ENCODE measurements at places on chromosomes 7 and 10.
A peak's percentile ranks its signal among the peaks of the same experiment; 100 is the strongest.

DNA sequence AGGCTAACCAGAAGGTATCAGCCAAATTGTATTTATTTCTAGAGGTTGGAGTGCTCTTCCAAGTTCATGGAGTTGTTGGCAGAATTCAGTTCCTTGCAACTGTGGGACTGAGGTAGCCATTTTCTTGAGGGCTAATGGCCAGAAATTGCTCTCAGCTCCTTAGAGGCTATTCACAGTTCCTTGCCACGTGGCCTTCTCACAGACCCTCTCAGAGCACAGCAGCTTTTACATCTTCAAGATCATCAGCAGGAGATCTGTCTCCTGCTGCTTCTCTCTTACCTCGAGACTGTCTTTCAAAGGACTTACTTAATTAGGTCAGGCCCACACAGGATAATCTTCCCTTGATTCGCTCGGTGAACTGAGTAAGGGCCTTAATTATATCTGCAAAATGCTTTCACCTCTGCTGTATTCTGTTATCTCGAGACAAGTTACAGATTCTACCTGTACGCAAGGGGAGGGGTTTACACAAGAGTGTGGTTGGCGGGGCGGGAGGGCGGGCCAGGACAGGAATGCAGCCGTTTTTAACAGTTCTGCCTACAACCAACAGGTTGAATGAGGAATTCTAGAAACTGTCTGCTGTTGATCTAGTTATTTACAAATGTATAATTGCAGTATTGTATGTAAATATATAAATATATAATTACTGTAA lies 15.0 kb downstream of the MIOS start:
- no peak for DNase-seq

GRCh38 chr7:156131881-156132280 lies 319.6 kb upstream of the SHH start:
- no peak for DNase-seq

DNA sequence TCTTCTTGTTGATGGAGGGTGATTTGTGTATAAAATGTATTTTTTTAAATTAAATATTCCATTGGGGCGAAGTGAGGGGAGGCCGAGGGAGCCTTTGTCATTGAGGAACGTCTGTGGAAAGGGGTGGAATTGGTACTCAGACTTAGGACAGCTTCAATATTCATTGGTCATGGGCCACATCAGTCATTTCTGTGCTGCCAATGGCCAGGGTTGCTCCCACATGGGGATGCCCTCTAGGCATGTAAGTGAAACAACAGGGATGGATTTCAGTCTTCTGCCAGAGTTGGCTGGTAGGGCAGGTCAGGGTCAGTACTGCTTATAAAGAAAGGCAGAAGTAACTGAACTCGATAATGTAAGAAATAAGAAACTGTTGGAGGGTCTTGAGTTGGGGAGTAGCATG lies 47.2 kb downstream of the NEURL1 start:
- DNase-seq = no peak

GRCh38 chr10:127715782-127716378 lies 21.1 kb upstream of the FOXI2 start:
- peak; percentile 31 for DNase-seq

GRCh38 chr10:97407211-97407951 lies 6.2 kb upstream of the RRP12 start:
- DNase-seq = peak; percentile 64

DNA sequence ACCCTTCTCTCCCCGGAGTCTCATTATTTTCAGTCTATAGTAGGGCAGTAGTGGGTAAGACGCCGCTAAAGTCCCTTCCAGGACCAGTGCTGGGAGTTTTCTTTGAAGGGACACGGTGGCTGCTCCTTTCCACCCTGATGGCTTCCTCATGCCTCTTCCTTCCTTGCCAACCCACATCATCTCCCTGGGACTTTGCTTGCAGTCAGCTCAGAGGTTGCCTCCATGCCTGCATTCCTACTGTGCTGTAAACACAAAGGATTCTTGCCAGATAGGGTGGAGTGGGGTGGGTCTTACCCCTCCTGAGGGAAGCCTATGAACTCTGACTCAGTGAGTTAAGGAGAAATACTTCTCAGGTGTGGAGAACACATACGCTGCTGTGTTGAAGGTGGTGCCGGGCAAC lies 59.9 kb upstream of the IGFBP3 start:
- no peak for DNase-seq

DNA sequence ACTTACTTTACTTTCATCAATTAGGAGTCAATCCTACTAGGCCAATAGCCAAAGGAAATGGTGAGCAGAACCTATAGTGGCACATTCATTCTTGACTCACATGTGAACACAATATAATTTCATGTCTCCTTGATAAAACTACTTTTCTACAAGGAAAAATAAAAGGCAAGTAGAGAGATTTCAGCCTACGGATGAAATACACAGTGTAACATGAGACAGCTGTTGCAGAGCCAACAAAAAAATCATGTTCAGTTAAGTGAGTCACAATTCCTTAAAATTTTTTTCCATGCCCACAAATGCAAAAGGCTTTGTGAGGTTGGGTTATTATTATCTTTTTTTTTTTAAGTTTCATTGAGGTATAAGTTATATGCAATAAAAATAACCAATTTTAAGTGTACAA lies 54.8 kb downstream of the GPR141 start:
- DNase-seq = no peak

- DNase-seq = peak; percentile 19
Observed at GRCh38 chr7:92678291-92678920, 88.2 kb upstream of the FAM133B start.

DNA sequence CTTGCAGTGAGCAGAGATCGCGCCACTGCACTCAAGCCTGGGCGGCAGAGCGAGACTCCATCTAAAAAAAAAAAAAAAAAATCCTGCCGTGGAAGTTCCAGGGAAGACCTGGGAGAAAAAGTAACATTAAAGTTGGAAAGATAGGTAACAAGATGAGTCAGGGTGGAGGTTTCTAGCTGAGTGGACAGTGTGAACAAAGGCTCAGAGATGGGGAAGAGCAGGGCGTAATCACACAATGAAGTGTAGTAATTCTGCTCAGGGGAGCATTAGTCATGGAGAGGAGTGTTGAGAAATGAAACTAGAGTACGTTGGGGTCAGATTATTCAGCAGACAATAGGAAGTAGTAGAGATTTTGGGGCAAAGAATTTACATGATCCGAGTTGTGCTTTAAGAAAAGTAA lies 21.6 kb upstream of the WASL start:
- no peak for DNase-seq

DNA sequence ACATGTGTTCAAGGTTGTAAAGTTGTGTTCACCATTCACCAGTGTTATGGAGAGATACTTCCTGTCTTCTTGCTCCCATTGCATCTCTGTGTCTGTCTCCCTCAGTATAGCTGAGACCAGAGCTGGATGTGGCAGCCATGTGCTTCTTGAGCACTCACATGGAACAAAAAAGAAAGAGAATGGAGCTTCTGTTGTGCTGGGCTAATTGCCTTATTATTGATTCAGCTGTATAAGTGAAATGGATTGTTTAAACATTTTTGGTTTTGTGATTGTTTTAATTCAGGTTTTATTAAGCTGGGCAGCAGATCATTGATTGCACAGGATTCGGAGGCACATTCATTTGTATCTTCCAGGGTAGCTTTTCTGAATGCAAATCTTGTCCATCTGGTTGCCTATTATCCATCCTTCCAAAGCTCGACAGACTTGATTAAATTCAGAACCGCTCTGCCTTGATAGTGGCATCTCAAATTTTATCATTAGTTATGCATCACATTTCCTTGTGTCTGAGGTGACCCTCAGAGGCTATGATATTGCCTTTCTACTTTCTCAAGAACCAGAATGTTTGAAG lies 119.9 kb downstream of the CCNY start:
- DNase-seq = peak; percentile 53

DNA sequence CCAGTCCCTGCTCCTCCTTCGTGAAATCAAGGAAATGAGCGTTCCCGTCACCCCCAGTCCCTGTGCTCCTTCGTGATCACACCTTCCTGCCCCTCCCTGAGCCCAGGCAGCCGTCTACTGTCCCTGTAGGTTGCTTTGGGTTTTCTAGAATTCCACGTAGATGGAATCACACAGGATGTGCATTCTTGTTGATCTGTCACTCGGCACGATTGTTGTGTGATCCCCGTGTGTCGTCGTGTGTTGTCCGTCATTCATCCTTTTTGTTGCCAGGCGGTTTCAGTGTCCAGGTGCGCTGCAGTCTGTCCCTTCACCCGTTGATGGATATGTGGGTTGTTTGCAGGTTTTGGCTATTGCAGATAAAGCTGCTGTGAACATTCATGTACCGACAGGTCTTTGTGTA lies 9.4 kb downstream of the MTG1 start:
- no peak for DNase-seq

DNA sequence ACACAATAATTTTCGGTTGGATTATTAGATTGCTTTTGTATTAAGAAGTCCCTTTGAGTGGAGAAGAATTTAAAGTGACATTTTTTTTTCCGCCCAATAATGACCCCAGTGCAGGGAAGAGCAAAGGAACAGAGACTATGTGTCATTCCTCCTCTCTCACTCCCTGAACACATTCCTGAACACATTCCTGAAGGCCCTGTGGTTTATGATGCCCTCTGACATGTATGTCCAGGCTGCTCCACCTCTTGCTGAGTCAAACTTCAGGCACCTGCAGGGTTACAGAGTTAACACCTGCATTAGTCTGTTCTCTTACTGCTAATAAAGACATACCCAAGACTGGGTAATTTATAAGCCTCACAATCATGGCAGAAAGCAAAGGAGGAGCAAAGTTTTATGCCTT lies 704.0 kb upstream of the LRRN3 start:
- no peak for DNase-seq

GRCh38 chr10:49742683-49743463 lies 19.2 kb downstream of the OGDHL start:
- no peak for DNase-seq

- DNase-seq = no peak
Observed at GRCh38 chr7:75850235-75850634, 28.6 kb upstream of the RHBDD2 start.

GRCh38 chr10:74912682-74913081 lies 86.3 kb downstream of the KAT6B start:
- DNase-seq = no peak

All from midbrain (tissue), 1 donor.